Activated B cell treated with CpG ODN at 0.5 μM for 24 hours (primary cell): ENCODE measurements at places on chromosomes 6 and 20. TPM values are rescaled to one million over a fixed set of nuclear protein-coding genes. Genes with fewer than 3 reads are reported as not detected.

CBLN4 gene
- not detected in 2 replicates for total RNA-seq

C20orf202 gene
- total RNA-seq = not detected in 2 replicates

ECT2L gene
- not detected in 2 replicates for total RNA-seq

PACSIN1 gene
- 0.11 and 0.20 TPM in 2 replicates for total RNA-seq

MROH8 gene
- total RNA-seq = 3.2 and 5.9 TPM in 2 replicates

RNF217 gene
- not detected in 2 replicates for total RNA-seq

TMEM151B gene
- total RNA-seq = 0.10 TPM in 1 of 2 replicates, not detected in the other

EDN1 gene
- 0.56 and 0.91 TPM in 2 replicates for total RNA-seq

CD109 gene
- total RNA-seq = 0.61 and 0.69 TPM in 2 replicates

TRIM40 gene
- total RNA-seq = not detected in 2 replicates

MRPS18A gene
- total RNA-seq = 57.0 and 59.1 TPM in 2 replicates

TMEM217 gene
- 0.54 and 1.0 TPM in 2 replicates for total RNA-seq

SLC22A1 gene
- 1.0 and 2.8 TPM in 2 replicates for total RNA-seq

OLIG3 gene
- total RNA-seq = not detected in 2 replicates

LY6G6F gene
- total RNA-seq = not detected in 2 replicates

THEMIS gene
- not detected in 2 replicates for total RNA-seq

WFDC10B gene
- total RNA-seq = not detected in 2 replicates

SLC35F1 gene
- total RNA-seq = not detected in 2 replicates

OVOL2 gene
- not detected in 2 replicates for total RNA-seq

LHFPL5 gene
- total RNA-seq = not detected in 2 replicates

THBD gene
- not detected in 2 replicates for total RNA-seq

JPH2 gene
- not detected in 2 replicates for total RNA-seq

FHL5 gene
- total RNA-seq = not detected in 2 replicates

GLO1 gene
- total RNA-seq = 52.0 and 52.4 TPM in 2 replicates

VGLL2 gene
- not detected in 2 replicates for total RNA-seq

MAS1 gene
- total RNA-seq = not detected in 2 replicates

TTLL9 gene
- 0.60 and 0.61 TPM in 2 replicates for total RNA-seq

ZSCAN23 gene
- total RNA-seq = 0.18 and 0.49 TPM in 2 replicates

SLC25A27 gene
- total RNA-seq = 0.29 and 0.78 TPM in 2 replicates

VARS1 gene
- total RNA-seq = 136 and 140 TPM in 2 replicates

IMPG1 gene
- not detected in 2 replicates for total RNA-seq

HDGFL1 gene
- total RNA-seq = not detected in 2 replicates

ULBP3 gene
- 0.46 and 0.80 TPM in 2 replicates for total RNA-seq

PRRT1 gene
- not detected in 2 replicates for total RNA-seq

DEFB132 gene
- not detected in 2 replicates for total RNA-seq

ID4 gene
- not detected in 2 replicates for total RNA-seq

COL9A1 gene
- total RNA-seq = not detected in 2 replicates

GGTLC1 gene
- not detected in 2 replicates for total RNA-seq

BIRC7 gene
- total RNA-seq = not detected in 2 replicates

GTPBP2 gene
- total RNA-seq = 75.7 and 81.4 TPM in 2 replicates

MPIG6B gene
- 0.12 TPM in 1 of 2 replicates, not detected in the other for total RNA-seq

GSTA3 gene
- total RNA-seq = not detected in 2 replicates

BFSP1 gene
- 0.10 TPM in 1 of 2 replicates, not detected in the other for total RNA-seq

JAG1 gene
- not detected in 2 replicates for total RNA-seq

GDAP1L1 gene
- not detected in 2 replicates for total RNA-seq

HNF4A gene
- not detected in 2 replicates for total RNA-seq

KIF25 gene
- total RNA-seq = not detected in 2 replicates
